ENCODE measurements at places on chromosomes 1 and 21.

DNA sequence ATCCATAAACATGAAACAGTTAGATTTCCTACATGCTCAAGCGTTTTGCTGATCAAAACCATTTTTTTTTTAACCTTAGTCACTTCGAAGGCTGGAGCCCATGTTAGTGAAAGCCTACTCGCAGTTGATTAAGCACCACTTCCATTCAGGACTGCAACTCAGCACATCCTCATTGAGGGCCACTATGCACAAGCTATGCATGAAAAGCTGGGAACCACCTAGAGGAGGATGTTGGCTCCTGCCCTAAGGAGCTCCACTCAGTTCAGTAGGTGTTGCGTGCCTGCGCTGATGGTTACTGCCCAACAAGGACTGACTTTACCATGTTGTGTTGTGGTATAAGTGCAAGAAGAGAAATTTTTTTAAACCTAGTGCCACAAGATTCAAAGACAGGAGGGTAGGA is 181.4 kb upstream of the L1TD1 start:
- no peak for DNase-seq

DNA sequence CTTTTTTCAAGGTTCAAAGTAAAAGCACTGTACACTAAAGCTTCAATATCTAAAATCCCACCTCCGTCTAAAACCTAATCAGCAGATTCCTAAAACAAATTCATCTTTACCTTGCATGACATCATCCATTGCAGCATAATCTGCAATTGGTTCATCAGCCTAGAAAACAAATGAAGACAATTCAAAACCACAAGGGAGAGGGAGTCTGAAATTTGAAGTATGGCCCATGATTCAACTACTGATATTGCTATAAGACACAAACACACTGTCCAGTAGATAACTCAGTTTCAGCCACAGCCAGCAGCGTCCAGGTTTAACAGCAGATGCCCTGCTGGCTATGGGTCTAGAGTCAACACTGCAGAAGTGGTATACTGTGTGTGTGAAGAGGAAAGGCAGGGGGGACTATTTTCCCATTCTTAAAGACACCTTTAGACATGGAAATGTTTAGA is 17.9 kb upstream of the RAP1GAP start:
- no peak for DNase-seq

- DNase-seq, result no peak
These were observed 2.1 kb downstream of the C1orf21 start for GRCh38 chr1:184388971-184389370.

DNA sequence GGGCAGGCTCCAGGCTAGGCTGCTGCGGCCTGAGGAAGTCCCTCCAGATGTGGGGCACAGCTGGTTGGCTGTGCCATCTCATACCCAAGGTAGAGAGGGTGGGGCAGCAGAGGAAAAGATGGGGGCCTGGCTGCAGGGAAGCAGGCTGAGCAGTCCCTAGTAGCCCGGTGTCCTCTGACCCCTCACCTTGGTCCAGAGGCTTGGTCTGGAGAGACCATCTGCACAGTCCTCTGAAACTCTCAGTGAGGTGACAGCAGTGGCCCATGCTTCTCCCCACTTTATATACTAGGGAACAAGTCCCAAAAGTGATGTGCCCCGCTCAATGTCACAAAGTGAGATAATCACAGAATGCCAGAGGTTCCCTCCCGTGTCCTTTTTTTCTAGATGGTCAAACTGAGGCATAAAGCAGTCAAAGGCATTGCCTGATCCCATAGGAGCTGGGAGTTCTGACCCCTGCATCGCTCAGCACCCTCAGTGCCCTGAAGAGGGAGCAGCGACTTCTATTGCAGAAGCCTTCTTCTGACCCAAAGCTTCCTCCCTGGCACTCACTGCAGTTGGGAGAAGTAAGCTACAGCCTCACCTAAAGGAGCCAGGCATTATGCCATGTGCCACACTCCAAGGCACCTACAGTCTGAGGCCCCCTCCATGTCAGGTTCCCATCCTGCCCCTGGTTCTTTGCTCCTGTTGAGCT is 45.5 kb downstream of the TRABD2B start:
- no peak for DNase-seq

DNA sequence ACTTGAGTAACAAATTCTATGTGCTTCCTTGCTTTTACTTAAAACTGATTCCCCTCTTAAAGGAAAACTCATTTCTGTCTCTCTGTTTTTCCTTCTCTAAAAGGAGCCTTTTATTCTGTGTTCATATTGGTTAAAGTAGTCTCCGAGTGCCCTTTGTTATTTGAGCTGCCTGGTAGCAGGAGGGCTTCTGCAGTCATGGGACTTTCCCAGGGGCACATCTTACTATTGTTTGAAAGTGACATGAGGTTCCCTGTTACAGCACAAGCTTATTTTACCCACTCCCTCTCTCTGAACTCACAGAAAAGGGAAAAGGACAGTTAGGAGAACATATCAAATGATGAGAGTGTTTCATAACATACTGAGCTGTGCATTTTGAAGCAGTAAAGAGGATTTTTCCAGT is 58.1 kb upstream of the ANGPTL1 start:
- DNase-seq, result no peak

GRCh38 chr1:151920149-151920548 is 10.8 kb upstream of the THEM4 start:
- DNase-seq, result peak; percentile 27

DNA sequence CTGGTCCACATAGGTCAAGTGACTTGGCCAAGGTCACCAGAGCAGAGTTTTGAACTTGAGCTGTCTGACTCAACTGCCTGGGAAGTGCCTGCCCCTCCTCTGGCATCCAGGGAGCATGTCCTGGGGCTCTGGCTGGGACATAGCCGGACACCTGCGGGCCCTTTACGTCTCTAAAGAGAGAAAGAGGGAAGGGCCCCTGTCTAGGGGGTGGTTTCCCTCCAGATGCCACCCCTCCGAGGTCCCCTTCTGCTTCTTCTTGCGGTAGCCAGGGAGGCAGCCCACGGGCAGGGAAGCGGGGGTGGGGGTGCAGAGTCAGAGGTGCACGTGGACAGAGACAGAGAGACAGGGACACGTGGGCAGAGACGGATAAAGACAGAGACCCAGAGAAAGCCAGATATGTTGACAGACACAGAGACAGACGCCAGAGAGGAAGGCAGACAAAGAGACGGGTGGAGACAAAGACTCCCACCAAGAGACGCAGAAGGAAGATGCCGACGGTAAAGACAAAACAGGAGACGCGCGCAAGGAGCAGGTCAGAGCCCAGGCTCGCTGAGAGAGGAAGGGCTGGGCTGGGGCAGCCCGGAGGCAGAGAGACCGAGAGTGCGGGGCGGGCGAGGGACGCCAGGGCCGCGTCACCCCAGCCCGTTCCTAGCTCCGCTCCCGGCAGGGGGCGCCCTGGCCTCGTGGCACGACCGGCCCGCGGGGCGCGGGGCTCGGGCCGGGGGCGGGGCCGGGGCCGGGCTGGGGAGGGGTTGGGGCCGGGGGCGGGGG is 458 bp upstream of the ALPL start:
- DNase-seq, result peak; percentile 70

DNA sequence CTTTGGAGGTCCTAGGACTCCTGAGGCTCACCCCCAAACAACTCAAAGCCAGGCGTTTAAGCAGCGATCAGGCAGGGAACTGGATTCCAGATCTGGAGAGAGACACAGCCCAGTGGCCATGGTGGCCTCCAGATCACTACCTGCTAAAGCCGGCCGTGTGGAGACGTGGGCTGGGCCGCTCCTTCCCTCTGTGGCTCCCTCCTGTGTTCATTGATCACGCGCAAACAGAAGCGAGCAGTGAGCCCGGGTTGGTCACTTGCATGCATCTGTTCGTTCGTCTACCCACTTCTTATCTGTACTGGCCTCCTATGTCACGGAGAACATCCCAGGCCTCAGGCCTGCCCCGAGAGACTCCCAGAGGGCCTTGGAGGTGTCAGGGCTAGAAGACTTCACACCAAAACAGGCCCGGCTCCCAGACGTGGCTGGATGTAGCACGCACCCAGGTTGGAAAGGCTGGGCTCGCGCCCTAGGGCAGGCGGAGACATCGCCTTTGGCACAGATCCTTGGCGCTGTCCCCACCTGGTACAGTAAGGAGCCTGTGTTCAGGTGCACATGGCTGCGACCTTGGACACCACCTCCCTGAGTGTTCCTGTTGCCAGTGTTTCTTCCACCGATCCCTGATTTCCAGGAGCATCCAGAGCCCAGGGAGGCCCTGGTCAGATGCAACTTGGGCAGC is 76.7 kb upstream of the ARHGEF16 start:
- no peak for DNase-seq

Measured in naive B cell (primary cell).